ENCODE measurements at places on chromosomes 1 and 21.

GRCh38 chr1:182301026-182301436 is 90.6 kb downstream of the GLUL start:
- no peak for DNase-seq

- no peak for DNase-seq
Observed at GRCh38 chr1:112272101-112272772, 123.8 kb upstream of the CTTNBP2NL start.

- no peak for DNase-seq
Observed at GRCh38 chr1:16972189-16972895, 8.1 kb downstream of the MFAP2 start.

DNA sequence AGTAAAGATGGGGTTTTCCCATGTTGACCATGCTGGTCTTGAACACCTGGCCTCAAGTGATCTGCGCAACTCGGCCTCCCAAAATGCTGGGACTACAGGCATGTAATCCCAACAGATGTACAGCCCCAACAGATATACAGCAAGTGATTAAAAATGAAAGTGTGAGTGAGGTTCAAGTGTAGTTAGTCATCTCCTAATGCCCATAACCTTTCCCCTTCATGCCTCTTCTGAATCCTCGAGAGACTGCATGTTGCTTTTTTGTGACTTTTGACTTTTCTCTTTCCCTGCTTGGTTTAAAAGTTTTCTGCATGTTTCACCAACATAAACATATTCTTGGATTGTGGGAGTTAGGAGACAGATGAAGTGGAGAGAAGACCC is 31.2 kb downstream of the KCNK2 start:
- DNase-seq, result no peak

GRCh38 chr1:182175361-182175931 is 113.9 kb upstream of the ZNF648 start:
- no peak for DNase-seq

- DNase-seq, result peak; percentile 11
Observed at GRCh38 chr1:208919371-208919770, 664.1 kb upstream of the CAMK1G start.

DNA sequence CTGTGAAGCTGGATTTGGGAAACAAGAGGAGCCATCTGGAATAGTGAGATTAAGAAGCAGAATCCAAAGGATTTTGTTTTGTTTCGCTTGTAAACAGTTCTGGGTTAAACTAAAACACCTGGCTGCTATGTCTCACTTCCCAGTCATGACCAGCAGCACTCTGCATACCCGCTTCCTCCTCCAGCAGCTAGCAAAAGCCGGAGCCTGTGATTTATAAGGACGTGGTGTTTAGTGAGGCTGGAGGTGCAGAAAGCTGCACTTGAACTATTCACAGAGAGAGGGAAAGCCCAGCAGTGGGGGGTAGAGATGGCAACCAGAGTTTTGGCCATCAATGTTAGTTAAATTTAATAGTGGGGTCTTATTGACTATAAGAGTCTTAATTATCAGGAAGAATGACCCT is 240.2 kb downstream of the AJAP1 start:
- DNase-seq, result no peak

GRCh38 chr1:212953321-212953720 is 3.0 kb downstream of the VASH2 start:
- DNase-seq, result no peak

DNA sequence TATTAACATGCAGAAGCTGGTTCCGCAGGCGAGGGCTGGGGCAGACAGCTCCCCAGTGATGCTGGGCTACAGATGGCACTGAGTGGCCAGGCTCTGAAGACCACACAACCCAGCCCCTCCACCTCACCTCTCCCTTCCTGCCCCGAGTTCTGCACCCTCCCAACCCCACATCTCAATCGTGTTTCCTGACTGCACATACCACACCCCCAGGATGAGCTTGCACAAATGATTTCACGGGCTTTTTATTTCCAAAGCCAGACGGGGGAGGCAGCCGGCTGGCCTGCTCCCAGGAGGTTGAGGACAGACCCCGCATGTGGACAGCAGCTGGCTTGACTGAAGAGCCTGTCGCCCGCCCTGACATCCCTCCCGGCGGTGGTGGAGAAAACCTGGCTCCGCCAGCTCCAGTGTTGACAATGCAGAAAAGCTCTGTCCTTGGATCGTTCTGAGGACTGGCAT is 21.4 kb upstream of the ALDH4A1 start:
- DNase-seq, result no peak

DNA sequence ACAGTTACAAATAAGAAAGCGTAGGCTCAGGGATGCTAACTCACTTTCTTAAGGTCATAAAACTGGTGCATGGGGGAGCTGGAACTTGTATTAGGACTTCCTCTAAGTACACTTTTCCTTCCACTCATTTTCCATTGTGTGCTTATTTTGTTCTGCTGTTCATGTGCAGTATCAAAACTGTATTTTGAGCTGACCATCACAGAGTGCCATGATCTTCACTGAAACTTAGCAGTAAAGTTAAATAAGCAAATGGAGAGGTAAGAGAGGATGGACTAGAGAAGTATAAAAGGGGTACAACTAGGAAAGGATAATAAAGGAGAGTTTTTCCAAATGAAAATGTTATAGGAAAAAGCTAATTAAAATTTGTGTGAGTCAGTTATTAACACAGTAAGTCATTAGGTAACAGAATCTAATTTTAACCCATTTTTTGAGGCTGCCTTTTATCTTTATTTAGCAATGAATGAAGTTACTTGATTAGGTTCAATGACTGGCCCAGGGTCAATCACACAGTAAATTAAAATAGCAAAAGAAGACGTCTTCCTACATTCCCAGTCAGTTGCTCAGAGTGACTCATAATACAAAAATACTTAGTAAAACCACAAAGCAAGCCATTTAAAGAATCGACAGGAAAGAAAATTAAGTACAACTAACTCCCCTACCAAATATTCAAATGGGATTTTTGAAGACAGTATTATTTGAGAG is 165.8 kb upstream of the C1orf105 start:
- peak; percentile 13 for DNase-seq

GRCh38 chr21:18117176-18117575 is 127.5 kb upstream of the CHODL start:
- no peak for DNase-seq

- DNase-seq, result no peak
Observed at GRCh38 chr1:84797603-84798002, 95.4 kb downstream of the LPAR3 start.

- no peak for DNase-seq
Observed at GRCh38 chr1:217620814-217621213, 10.1 kb downstream of the GPATCH2 start.

GRCh38 chr1:100502052-100502792 is 35.7 kb upstream of the GPR88 start:
- DNase-seq, result no peak

- peak; percentile 56 for DNase-seq
Observed at GRCh38 chr1:162081316-162081715, 11.8 kb downstream of the NOS1AP start.

GRCh38 chr1:214492401-214493075 is 58.9 kb downstream of the PTPN14 start:
- DNase-seq, result no peak

GRCh38 chr1:33328817-33329216 is 7.9 kb upstream of the A3GALT2 start:
- no peak for DNase-seq

- DNase-seq, result no peak
Observed at GRCh38 chr1:26020941-26021646, 481 bp upstream of the EXTL1 start.

- no peak for DNase-seq
Observed at GRCh38 chr1:52683367-52683940, 14.7 kb downstream of the COA7 start.

DNA sequence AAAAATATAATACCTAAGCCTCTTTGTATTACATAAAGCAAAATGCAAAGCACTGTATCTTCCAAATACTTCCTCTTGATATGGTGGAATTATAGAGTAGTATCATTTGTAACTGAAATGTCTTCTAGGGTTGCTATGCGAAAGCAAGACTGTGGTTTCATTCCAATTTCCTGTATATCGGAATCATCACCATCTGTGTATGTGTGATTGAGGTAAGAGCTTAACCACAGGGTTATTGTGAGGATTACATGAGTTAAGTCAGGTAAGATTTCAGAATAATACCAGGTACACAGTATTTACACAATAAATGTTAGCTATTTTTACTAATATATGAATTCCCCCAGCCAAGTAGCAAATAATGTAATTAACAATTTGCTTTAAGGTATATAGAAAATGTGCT is 24.7 kb downstream of the CD53 start:
- DNase-seq, result no peak

GRCh38 chr1:203627851-203628200 is 1.2 kb downstream of the ATP2B4 start:
- no peak for DNase-seq

- no peak for DNase-seq
Observed at GRCh38 chr1:45136984-45137383, 69.4 kb downstream of the ZSWIM5 start.

DNA sequence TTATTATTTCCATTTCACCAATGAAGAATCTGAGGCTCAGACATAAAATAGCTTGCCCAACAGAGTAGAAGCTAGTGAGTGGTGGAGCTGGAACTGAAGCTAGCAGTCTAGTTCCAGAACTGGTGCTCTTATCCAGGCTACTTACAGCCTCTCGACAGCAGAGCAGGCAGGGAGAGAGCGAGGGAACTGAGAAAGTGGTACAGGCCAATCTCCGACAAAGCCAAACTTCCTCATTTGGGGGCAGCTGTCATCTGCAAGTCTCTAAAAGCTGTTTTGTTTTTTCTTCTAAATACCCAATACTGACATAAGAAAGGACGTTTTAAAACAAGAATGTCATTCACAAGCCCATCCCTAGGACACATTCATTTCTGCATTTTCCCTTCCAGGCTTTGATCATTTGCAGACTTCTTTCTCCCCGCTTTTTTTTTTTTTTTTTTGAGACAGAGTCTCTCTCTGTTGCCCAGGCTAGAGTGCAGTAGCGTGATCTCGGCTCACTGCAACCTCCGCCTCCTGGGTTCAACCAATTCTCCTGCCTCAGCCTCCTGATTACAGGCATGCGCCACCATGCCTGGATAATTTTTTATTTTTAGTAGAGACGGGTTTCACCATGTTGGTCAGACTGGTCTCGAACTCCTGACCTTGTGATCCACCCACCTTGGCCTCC is 20.0 kb downstream of the YIPF1 start:
- DNase-seq, result no peak

DNA sequence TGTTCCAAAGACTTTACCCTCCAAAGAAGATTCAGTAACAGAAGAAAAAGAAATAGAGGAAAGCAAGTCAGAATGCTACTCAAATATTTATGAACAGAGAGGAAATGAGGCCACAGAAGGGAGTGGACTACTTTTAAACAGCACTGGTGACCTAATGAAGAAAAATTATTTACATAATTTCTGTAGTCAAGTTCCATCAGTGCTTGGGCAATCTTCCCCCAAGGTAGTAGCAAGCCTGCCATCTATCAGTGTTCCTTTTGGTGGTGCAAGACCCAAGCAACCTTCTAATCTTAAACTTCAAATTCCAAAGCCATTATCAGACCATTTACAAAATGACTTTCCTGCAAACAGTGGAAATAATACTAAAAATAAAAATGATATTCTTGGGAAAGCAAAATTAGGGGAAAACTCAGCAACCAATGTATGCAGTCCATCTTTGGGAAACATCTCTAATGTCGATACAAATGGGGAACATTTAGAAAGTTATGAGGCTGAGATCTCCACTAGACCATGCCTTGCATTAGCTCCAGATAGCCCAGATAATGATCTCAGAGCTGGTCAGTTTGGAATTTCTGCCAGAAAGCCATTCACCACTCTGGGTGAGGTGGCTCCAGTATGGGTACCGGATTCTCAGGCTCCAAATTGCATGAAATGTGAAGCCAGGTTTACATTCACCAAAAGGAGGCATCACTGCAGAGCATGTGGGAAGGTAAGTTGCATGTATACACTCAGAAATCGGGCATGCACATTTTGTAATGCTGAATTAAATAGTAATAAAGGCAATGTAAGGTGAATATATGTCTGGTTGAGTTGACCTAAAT is 97.2 kb downstream of the ZFYVE9 start:
- no peak for DNase-seq

DNA sequence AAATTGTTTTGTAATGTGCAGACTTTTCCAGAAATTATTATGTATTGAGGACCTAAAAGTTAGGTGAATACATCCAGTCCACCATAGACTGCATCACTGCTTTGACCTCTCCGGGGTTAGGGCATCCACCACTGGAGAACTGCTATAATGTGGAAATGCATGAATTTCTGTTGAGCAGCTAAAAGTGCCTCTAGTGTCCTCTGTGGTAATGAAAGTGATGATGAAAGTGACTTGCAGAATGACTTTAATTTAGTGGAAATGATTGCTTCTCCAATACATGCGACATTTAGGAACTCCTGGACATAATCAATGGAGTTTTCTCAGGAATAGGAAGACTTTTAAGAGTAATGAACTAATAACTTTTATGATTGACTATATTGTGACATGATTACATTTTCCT is 170.8 kb downstream of the LBR start:
- DNase-seq, result no peak

DNA sequence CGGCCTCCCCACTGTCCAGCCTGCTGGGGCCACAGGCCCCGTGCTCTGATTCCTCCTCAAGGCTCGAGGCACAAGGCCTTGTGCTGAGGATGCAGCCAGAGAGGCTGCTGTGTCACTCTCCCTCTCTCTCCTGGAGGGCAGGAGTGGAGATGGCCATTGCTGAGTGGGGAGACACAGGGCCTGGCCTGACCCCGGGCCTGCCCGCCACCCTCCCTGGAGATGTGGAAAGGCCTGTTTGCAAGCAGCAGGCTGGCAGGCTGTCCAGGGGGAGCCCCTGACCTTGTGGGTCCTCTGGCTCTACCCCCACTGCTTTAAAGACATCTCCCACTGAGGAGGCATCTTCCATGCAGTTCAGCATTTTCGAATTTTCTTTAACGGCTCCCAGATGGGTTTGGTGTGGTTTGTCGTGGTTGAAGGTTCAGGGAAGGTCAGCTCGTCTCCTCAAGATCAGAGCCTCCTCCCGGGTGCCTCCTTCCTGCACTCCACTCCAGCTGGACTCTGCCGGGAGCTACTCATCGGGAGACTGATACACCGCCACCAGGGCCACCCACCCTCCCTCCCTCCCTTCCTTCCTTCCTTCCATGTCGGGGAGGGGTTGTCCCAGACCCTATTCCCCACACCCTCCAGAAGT is 69.1 kb downstream of the SPSB1 start:
- no peak for DNase-seq

- DNase-seq, result no peak
Observed at GRCh38 chr1:212819726-212820125, 27.7 kb downstream of the SPATA45 start.

- no peak for DNase-seq
Observed at GRCh38 chr1:247350587-247350986, 18.9 kb upstream of the ZNF496 start.

- no peak for DNase-seq
Observed at GRCh38 chr1:94246692-94247137, 9.3 kb upstream of the ARHGAP29 start.

GRCh38 chr1:184860535-184860934 is 105.9 kb upstream of the EDEM3 start:
- DNase-seq, result no peak

GRCh38 chr1:30768159-30768829 is 10.7 kb upstream of the LAPTM5 start:
- no peak for DNase-seq
